Fibroblast of skin of right biceps (primary cell): ENCODE measurements at places on chromosomes 1 and 21.

DNA sequence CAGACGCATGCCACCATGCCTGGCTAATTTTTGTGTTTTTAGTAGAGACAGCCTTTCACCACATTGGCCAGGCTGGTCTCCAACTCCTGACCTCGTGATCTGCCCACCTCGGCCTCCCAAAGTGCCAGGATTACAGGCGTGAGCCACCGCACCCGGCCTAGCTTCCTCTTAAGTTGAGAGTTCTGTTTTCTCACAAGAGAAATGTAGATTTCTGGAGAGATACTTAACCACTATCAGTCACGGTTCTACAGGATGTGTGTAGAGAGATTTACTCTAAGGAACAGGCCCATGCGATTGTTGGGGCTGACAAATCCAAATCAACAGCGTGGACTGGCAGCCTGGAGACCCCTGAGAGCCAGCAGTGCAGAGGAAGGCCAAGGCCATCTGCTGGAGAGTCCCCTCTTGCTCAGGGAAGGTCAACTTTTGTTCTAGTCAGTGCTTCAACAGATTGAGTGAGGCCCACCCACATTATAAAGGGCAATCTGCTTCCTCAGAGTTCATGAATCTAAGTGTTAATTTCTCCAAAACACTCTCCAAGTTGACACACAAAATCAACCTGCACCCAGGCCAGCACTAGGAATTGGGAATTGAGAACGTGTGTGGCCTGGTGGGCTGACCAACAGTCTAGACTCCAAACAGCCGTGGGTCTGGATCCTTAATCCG lies 38.7 kb downstream of the CHAF1B start:
- no peak for DNase-seq

GRCh38 chr1:115969509-115969908 lies 6.8 kb upstream of the SLC22A15 start:
- peak; percentile 14 for DNase-seq

- no peak for DNase-seq
Measured at GRCh38 chr1:40563266-40563665, 31.8 kb downstream of the ZNF684 start.

- no peak for DNase-seq
Measured at GRCh38 chr1:22139817-22140216, 3.1 kb downstream of the WNT4 start.

GRCh38 chr1:8477166-8477982 lies 159.5 kb downstream of the SLC45A1 start:
- DNase-seq = peak; percentile 83

- DNase-seq = no peak
Measured at GRCh38 chr1:25622531-25622930, 5.9 kb downstream of the MAN1C1 start.

GRCh38 chr1:44412601-44413000 lies 7.5 kb downstream of the RNF220 start:
- DNase-seq = no peak

DNA sequence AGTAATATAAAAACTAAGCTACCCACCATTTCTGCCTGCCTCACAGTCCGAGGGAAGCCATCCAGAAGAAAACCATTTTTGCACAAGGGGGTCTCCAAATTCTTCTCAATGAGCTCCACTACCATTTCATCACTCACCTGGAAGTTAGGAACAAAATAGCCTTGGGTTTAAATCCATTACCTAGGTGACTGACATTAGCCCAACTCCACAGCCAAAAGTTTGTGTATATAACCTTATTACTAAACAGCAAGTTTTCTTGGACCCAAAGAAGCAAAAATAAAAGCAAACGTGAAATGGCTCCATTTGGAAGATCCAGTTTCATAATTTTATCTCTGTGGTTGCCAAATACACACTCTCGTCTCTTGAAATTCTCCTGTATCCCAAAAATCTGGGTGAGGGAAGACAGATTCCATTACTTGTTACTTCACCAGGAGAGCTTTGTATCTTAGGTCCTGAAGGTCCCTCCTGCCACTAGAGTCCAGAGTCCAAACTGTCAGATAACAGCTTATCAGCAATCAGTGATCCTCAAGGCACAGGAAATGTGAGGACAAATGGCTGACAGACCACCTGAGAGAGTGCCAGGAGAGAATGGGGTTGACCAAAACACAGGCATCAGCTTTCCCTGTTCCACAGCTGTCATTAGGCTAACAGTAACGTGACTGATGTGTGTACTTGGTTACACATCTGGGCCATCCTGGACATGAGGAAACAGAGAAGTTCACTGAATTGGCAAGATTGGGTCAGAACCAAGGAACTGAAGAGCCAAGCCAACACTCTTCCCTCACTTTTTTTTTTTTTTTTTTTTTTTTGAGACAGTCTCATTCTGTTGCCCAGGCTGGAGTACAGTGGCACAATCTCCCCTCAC lies 14.9 kb downstream of the AK2 start:
- no peak for DNase-seq

- peak; percentile 70 for DNase-seq
Measured at GRCh38 chr1:43205671-43206070, 33.5 kb downstream of the CFAP57 start.

DNA sequence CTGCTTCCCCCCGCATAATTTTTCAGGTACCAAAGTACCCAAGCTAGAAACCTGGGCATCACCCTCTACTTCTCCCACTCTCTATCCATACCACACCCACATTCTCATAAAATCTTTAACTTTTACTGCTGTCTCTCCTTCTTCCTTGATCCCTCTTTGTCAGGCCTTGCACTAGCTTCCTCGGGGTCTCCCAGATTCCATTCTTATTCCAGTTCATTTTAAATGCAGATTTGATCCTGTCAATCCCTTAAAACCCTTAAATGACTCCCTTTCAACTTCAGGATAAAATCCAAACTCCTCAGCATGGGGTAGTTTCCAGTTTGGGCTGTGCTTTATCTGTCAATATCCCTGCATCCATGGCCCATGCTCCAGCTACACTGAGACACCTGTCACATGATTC lies 343.5 kb downstream of the PBX1 start:
- no peak for DNase-seq

GRCh38 chr1:41573785-41574713 lies 89.6 kb upstream of the EDN2 start:
- DNase-seq = peak; percentile 84

DNA sequence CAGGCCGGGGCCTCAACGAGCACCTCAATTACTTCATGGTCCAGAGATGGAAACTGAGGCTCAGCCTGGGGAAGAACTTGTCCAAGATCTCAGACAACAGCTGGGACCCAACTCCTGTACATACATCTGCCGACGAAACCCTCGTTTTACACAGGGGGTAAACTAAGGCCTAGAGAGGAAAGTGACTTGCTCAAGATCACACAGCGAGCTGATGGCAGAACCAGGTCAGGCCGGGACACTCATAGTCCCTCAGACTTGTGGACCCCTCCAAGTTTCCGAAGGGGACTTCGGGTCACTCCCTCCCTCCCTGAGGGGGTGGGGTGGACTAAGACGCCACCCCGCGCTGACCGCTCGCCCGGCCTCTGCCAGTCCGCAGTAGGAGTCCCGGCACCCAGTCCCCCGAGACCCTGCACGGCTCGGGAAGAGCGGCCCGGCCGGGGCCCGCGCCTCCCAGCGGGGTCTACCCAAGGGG lies 430 bp downstream of the WASF2 start:
- peak; percentile 31 for DNase-seq

DNA sequence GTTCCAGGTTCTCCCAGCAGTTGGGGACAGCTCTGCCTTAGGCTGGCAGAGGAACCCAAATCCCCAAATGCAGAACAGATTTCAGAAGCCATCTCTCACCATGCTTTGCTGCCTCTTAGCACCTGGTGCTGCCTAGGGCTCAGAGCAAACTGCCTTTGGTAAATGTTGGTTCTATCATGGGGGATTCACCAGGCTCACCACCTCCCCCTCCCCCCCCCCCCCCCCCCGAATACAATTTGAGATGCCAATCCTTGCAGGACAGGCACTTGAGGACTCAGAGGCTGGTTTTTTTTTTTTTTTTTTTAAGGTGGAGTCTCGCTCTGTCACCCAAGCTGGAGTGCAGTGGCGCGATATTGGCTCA lies 447 bp upstream of the PAQR6 start:
- DNase-seq = no peak

DNA sequence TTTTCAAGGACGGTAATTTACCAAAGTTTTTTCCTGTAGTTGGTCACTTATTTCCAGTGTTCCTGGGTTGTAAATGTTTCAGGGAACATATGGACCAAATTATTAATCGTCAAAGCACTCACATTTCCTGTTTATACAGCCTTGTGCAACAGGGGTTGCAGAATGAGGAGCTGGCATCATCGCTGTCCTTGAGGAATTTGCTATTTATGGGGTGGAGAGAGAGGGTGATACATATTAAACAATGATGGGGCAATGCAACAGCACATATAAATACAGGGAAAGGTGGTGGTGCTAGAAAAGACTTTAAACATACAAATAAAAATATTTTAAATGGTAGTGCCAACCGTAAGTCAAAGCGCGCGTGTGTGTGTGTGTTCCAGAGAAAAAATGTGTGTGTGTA lies 369.8 kb downstream of the NPHP4 start:
- no peak for DNase-seq

GRCh38 chr1:73980324-73981040 lies 217.5 kb downstream of the LRRIQ3 start:
- DNase-seq = peak; percentile 2

DNA sequence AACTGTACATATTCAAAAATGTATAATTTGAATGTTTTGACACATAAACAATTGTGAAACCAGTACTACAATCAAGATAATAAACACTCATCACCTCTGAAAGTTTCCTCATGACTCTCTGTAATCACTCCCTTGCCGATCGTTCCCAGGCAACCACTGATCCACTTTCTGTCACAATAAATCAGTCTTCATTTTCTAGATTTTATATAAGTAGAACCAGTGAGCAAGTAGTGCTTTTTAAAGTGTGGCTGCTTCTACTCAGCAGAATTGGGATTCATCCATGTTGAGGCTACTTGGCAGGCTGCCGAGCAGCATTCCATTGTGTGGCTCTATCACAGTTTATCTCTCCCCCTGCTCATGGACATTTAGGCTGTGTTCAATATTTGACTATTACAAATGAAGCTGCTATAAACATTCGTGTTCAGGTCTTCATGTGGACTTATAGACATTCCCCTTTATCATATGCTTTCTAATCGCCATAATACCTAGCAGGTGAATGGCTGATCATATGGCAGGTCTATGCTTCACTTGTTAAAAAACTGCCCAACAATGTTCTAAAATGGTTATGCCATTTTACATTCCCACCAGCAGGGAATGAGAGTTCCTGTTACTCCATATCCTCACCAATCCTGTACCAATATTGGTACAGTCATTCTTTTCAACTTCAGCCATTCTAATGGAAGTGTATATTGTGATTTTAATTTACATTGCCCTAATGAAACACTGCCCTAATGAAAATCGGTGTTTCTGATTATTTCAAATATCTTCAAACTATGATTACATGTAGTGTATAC lies 20.5 kb downstream of the TEX38 start:
- DNase-seq = peak; percentile 19

DNA sequence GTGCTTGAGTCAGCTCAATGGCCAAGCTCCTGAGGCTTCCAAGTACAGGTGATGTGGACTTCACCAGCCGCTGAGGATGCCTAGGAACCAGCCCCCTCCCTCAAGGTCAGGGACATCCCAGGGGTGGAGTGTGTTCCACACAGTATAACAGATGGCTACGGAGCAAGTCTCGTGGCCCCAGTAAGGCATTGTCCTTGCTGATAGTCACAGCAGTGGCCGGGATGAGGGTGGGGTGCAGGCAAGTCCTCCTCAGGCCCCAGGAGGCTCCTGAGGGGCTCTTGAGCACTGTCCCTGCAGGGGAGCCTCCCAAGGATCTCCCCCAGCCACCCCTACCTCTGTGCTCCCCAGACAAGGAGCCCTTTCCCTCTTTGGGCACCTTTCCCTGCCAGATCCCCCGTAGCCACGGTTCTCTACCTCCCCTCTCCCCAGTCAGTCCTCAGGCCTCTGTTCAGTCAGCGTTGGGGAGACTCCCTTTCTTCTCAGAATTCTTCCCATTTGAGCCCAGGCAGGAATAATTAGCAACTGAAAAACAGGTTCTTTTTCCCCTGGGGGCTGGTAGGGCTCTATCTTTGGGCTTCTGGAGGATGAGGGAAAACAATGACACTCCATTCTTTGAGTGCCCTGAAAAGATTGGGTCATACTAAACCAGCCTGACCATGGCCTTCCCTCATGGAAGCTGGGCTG lies 7.1 kb upstream of the THEM5 start:
- no peak for DNase-seq

GRCh38 chr1:34824817-34825454 lies 32.1 kb downstream of the GJA4 start:
- DNase-seq = no peak

DNA sequence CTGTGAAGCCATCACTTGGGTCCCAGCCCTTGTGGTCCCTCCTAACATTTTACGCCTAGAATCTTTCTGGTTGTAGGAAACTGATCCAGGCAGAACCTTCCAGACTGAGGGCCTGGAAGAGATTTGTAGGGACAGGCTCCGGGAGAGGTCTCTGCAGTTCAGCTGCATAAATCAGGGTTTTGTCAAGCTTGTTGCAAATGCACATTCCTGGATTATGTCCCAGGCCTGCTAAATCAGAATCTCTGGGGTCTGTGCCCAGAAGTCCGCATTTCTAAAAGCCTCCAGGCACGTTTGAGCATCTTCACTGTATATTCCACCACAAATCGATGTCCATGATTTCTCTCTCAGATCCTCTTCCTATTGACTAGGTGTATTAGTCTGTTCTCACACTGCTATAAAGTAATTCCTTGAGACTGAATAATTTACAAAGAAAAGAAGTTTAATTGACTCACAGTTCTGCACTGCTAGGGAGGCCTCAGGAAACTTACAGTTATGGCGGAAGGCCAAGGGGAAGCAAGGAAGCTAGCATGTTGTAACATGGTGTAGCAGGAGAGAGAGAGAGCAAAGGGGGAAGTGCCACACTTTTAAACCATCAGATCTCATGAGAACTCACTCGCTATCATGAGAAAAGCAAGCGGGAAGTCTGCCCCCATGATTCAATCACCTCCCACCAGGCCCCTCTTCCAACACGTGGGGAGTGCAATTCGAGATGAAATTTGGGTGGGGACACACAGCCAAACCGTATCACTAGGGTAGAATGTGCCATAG lies 1.2 kb upstream of the FHAD1 start:
- peak; percentile 68 for DNase-seq

DNA sequence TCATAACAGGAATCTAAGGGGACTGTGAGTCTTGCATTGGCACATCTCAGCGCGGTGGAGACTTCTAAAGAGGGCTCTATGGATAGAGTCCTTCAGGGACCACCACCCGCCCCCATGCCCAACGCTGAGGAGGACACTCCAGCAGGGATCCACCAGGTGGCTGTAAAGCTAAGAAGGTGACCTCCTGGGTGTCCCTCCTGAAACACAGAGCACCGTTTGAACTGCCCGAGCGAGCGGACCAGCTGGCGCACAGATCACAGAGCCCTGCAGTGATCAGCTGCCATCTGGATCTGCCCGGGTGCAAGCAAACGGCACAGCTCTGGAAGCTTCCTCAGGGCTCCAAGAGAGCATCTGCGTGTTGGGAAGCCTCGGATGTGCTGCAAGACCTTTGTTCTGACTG lies 51.3 kb upstream of the LYST start:
- DNase-seq = no peak

- DNase-seq = no peak
Measured at GRCh38 chr1:14649976-14650375, 51.5 kb downstream of the KAZN start.
